ENCODE measurements at places on chromosomes 3 and 15. TPM values are rescaled to one million over a fixed set of nuclear protein-coding genes. Genes with fewer than 3 reads are reported as not detected.

GRCh38 chr3:57287205-57287604, 5.3 kb downstream of the ASB14 start:
- no peak for DNase-seq

Gene ZNF621
- 19.6 TPM for total RNA-seq

GRCh38 chr3:102178817-102179216, 256.0 kb upstream of the ZPLD1 start:
- DNase-seq = no peak

DNA sequence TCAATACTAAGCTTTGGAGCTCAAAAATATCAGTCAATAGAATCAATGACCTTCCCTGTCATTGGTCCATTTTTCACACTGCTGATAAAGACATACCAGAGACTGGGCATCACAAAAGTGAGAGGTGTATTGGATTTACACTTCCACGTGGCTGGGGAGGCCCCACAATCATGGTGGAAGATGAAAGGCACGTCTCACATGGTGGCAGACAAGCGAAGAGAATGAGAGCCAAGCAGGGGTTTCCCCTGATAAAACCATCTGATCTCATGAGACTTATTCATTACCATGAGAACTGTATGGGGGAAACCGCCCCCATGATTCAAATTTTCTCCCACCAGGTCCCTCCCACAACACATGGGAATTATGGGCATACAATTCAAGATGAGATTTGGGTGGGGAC, 81.9 kb downstream of the ANXA2 start:
- no peak for DNase-seq

DNA sequence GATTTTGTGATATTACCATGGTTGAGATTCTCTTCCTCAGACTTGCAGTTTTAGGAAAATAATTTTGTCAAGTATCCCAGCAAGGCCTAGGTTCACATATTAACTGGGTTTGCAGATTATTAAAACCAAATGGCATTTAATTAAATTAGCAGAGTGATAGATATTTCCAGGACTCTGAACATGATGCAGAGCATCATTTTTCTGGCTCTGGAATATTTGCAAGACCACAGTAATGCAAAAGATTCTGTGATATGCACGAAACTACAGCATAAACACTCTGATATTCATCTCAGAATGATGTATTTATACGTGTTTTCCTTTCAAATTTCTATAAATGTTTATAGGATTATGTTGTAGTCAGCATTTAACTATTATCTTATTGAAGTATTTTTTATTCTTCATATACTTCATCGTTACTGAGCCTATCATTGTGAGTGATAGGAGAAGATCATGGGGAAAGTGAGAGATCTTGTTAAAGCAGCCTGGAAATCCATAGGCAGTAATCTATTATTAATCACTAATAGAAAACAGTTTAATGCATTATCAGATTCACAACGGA, 1245.6 kb downstream of the OTOL1 start:
- no peak for DNase-seq
